ENCODE measurements at places on chromosomes 11 and 22.

GRCh38 chr11:35632301-35632700 is 14.0 kb downstream of the FJX1 start:
- DNase-seq: no peak

DNA sequence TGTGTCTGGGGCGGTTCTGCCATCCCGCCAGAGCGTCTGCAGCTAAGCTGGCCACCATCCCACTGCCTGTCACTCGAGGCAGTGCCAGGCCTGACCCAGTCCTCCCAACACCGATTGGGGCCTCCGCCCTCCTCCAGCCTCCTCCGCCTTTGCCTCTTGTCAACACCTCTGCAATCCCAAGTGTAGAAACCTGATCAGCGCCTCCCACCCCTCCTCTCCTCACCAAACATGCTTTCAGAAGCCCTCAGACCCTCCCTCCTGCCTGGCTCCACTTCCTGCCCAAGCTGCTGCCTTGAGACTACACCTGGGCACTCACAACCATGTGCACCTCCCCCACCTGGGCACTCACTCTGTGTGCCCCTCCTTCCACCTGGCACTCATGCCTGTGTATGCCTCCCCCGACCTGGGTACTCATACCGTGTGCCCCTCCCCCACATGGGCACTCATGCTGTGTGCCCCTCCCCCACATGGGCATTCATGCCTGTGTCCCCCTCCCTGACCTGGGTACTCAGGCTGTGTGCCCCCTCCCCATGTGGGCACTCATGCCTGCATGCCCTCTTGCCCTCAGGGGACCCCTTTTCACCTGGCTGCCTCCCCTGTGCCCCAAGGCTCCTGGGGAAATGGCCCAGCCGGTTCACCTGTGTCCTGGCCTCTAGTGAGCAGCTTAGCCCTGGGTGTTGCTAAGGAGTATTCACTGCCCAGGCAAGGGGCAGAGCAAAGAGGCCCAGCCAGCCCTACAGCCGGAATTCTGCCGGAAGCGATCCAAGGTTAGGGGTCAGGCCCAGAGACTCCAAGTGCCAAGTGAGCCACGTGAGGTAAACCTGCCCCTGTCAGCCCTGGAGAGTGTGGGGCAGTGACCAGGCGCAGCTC is 5.5 kb upstream of the IFITM10 start:
- DNase-seq: no peak

DNA sequence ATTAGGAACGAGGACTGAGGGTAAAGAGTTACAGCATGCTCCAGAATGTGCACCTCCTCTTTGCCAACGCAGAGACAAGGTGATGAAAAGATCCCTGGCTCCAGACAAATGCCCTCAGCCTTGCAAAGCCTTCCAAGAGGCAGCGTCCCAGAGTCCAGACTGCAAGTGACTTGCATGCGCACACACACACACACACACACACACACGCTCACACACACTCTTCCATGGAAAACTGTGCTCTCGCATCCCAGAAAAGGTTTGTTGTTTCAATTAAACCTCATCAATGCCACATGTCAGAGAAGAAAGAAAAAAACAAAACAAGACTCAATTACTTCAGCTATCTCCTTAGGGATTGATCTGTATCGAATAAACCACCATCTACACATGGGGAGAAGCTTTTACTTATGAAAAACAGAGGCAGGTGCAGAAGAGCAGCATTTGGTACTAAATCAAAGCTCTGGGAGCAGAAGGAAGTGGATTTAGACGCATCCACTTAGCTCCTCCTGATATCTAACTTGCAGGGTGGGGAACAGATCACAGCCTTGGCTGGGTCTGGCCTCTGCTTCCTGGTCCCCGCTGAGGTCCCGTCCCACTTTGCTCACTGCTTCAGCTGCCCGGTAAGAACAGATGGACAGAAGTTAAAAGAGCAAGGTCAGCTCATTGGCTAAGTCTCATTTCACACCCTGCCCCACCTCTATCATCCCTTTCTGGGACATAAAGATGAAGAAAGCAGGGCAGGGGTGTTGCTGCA is 249.8 kb upstream of the BLID start:
- no peak for DNase-seq

GRCh38 chr11:82085493-82085892 is 648.2 kb downstream of the FAM181B start:
- DNase-seq: no peak

DNA sequence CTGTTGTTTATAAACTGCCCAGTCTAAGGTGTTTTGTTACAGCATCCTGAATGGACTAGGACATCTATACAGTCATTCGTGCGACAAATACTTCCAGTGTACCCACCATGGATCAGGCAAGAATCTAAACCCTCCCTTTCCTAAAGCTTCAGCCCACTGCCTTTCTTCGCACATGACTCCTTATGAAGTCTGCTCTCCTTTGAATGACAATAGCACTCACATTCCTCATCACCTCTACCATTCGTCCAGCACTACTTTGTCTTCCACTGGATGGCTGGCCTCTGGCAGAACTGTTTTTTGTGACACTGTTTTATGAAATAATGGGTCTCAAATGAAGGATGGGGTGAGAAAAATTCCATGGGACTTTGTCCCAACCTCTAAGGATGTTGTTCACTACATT is 89.8 kb upstream of the LIN7C start:
- no peak for DNase-seq

DNA sequence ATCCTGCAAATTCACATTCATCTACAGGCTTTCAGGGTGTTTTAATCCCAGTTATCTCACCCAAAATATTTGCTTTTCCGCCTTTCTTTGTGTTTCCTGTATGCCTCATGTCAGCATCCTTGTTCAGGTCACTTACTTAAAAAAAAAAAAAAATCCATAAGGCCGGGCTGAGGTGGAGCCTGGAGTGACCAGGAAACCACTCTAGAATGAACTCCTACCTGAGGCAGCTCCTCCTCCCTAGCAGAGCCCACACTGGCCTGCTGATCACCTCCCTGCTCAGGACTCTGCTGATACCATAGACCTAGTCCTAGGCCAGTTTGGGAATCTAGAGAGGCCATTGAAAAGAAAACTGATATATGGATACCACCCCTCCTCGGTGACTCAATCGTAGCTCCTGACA is 8.7 kb upstream of the DGAT2 start:
- DNase-seq: no peak

All from activated CD8-positive, alpha-beta memory T cell treated with anti-CD3 and anti-CD28 coated beads, Interleukin-2, amount 10 ng/mL, durations not matched to agents 7 days and 5 days (primary cell).